Esophagus squamous epithelium (tissue), 5 donors: ENCODE measurements at places on chromosomes 12 and 14. TPM values are rescaled to one million over a fixed set of nuclear protein-coding genes. Genes with fewer than 3 reads are reported as not detected.
A peak's percentile ranks its signal among the peaks of the same experiment; 100 is the strongest.

- H3K27ac ChIP-seq: no peak overlapping the region
- no peak overlapping the region for H3K4me3 ChIP-seq
- no peaks in the 10 kb centered on the region for H3K36me3 ChIP-seq
Measured at GRCh38 chr12:100959481-100959880, 164.9 kb downstream of the ANO4 start.

DNA sequence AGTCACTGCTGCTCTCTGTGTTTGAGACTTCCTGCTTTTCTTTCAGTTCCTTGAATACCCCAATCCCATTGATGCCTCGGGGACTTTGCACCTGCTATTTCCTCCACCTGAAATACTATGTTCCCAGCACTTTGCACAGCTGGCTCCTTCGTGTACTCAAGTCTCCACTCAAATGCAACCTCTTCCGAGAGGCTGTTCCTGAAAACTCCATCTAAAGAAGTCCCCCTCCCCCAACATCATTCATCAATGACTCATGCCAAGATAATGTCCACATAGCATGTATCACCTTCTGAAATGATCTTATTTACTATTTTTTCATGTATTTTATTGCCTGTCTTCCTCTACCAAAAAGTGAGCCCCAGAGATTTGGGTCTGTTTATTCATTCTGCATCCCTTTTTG lies 48.6 kb downstream of the HSPB8 start:
- no peaks in the 10 kb centered on the region for H3K4me1 ChIP-seq
- no peak overlapping the region for H3K27ac ChIP-seq
- DNase-seq: no peak
- H3K4me3 ChIP-seq: no peak overlapping the region
- H3K36me3 ChIP-seq: no peaks in the 10 kb centered on the region
- no peaks in the 10 kb centered on the region for H3K27me3 ChIP-seq

DNA sequence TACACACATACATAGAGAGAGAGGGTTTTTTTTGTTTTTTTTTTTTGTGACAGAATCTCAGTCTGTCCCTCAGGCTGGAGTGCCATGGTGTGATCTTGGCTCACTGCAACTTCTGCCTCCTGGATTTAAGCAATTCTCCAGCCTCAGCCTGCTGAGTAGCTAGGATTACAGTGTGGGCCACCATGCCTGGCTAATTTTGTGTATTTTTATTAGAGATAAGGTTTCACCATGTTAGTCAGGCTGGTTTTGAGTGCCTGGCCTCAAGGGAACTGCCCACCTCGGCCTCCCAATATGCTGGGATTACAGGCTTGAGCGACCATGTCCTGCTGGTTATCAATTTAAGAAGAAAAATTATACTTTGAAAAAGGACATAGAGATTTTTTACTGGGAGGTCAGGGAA lies 710.6 kb downstream of the SLC6A15 start:
- H3K27ac ChIP-seq: no peak overlapping the region
- no peaks in the 10 kb centered on the region for H3K27me3 ChIP-seq
- no peak for DNase-seq
- H3K36me3 ChIP-seq: no peaks in the 10 kb centered on the region
- no peak overlapping the region for H3K4me3 ChIP-seq

GRCh38 chr14:77837926-77838325 lies 38.0 kb downstream of the ADCK1 start:
- H3K36me3 ChIP-seq: peaks cover 11% of the 10 kb centered on the region
- no peak for DNase-seq
- H3K4me3 ChIP-seq: no peak overlapping the region
- no peaks in the 10 kb centered on the region for H3K27me3 ChIP-seq

DNA sequence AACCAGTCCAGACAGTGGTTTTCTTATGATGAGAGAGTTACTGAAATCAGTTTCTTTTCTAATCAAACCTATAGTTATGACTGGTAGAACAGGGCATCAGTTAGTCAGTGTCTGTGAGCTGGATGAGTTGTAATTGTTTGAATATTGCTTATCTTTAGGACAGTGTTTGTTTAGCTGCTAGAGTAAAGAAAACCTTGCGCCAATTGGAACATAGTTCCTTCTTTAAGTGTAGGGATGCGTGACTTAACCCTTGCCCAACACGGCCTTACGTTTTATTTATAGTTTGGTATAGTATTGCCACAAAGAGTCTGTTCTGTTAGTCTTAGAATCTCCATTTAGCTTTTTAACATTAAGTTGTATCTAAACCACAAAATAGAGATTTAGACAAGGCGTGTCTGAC lies 572.6 kb downstream of the SLC16A7 start:
- no peaks in the 10 kb centered on the region for H3K27me3 ChIP-seq
- H3K4me1 ChIP-seq: no peaks in the 10 kb centered on the region
- no peak overlapping the region for H3K27ac ChIP-seq
- H3K4me3 ChIP-seq: no peak overlapping the region

GRCh38 chr12:76127588-76127987 lies 43.1 kb upstream of the NAP1L1 start:
- no peaks in the 10 kb centered on the region for H3K27me3 ChIP-seq
- no peaks in the 10 kb centered on the region for H3K4me1 ChIP-seq
- no peak for DNase-seq
- no peaks in the 10 kb centered on the region for H3K36me3 ChIP-seq
- H3K4me3 ChIP-seq: no peak overlapping the region

DNA sequence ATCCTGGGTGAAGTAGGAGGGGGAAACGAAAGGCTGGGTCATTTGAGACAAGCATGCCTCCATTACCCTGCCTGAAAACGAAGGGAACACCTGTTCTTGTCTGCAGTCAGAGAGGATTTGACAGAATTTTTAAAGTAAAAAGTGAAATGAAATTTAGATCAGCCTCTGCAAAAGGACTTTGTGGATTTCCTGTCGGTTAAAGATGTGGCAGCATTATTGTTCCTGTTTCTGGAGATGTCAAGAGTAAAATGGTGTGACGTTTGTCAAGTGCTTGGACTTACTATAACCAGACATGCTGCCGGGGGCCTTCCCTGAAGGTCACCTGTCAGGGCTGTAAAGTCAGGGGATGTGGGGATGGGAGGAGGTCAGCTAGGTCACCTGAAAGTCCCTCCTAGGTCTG lies 32.0 kb downstream of the NRXN3 start:
- H3K36me3 ChIP-seq: no peaks in the 10 kb centered on the region
- H3K4me3 ChIP-seq: no peak overlapping the region
- no peaks in the 10 kb centered on the region for H3K4me1 ChIP-seq
- H3K27me3 ChIP-seq: no peaks in the 10 kb centered on the region
- H3K27ac ChIP-seq: no peak overlapping the region

GRCh38 chr14:37595809-37596621 lies 586 bp downstream of the TTC6 start:
- H3K4me1 ChIP-seq: peaks cover 32% of the 10 kb centered on the region
- no peak for DNase-seq
- peak overlapping the region; percentile 89 for H3K27ac ChIP-seq
- H3K27me3 ChIP-seq: peaks cover 99% of the 10 kb centered on the region
- H3K4me3 ChIP-seq: peak overlapping the region; percentile 58

- H3K4me3 ChIP-seq: no peak overlapping the region
- no peaks in the 10 kb centered on the region for H3K36me3 ChIP-seq
- DNase-seq: no peak
- no peaks in the 10 kb centered on the region for H3K27me3 ChIP-seq
- H3K27ac ChIP-seq: no peak overlapping the region
- no peaks in the 10 kb centered on the region for H3K4me1 ChIP-seq
Measured at GRCh38 chr12:77407931-77408330, 342.6 kb upstream of the E2F7 start.

GRCh38 chr12:41339784-41340183 lies 151.7 kb downstream of the PDZRN4 start:
- no peaks in the 10 kb centered on the region for H3K27me3 ChIP-seq
- no peak overlapping the region for H3K27ac ChIP-seq
- DNase-seq: no peak
- no peaks in the 10 kb centered on the region for H3K36me3 ChIP-seq

GRCh38 chr14:103284574-103285467 lies 49.2 kb upstream of the EIF5 start:
- no peak for DNase-seq
- H3K27me3 ChIP-seq: no peaks in the 10 kb centered on the region
- no peaks in the 10 kb centered on the region for H3K36me3 ChIP-seq
- no peak overlapping the region for H3K4me3 ChIP-seq
- H3K27ac ChIP-seq: no peak overlapping the region

DNA sequence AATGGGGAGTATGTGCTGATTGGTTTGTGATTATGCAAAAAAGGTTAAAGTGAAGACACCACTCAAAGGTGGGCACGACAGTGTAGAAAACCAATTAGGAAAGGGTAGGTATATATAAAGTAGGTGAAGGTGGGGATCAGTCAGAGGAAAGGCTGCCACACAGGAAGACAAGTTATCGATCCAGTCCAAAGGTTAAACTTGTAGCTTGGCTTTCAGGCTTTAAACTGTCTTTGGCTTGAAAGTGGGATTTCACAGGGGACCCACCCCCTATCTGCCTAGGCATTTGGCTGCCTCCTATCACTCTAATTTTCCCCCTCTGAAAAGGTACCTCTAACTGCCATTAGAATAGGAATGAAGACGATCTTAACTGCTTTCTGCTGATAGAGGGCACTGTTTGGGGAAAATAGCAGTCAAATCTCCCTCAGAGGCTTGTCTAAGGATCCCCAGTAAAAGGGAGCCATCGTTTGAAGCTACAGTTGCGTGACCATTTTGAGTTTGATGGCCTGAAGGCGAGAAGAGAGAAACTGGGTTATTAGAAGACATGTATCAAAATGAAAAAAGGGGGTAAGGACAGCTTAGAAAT lies 250.2 kb downstream of the GPHN start:
- H3K36me3 ChIP-seq: no peaks in the 10 kb centered on the region
- no peak overlapping the region for H3K4me3 ChIP-seq
- no peaks in the 10 kb centered on the region for H3K27me3 ChIP-seq
- no peak for DNase-seq

- H3K27ac ChIP-seq: peak overlapping the region; percentile 62
- no peak for DNase-seq
- H3K27me3 ChIP-seq: no peaks in the 10 kb centered on the region
- no peaks in the 10 kb centered on the region for H3K36me3 ChIP-seq
- H3K4me1 ChIP-seq: peaks cover 27% of the 10 kb centered on the region
Measured at GRCh38 chr12:52370926-52371608, 3.8 kb upstream of the KRT85 start.

DNA sequence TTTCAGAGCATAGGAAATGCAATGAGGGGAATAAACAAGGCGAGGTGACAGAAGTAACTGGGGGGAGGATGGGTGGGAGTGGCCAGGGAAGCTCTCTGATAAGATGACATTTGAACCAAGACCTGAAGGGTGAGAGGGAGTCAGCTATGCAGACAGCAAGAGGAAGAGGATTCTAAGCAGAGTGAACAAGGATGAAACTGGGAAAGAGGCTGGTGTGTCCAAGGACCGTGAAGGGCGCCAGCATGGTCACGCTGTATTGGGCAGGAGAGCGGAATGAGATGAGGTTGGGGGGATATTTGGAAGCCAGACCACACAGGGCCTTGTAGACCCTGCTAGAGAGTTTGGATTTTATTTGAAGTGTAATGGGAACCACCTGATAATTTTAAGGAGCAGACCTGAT lies 10.5 kb upstream of the PPP1R1A start:
- H3K36me3 ChIP-seq: no peaks in the 10 kb centered on the region
- H3K4me3 ChIP-seq: no peak overlapping the region
- no peak overlapping the region for H3K27ac ChIP-seq
- no peaks in the 10 kb centered on the region for H3K4me1 ChIP-seq
- DNase-seq: no peak
- peaks cover 4% of the 10 kb centered on the region for H3K27me3 ChIP-seq

GRCh38 chr12:56377310-56377988 lies 14.8 kb upstream of the APOF start:
- H3K36me3 ChIP-seq: no peaks in the 10 kb centered on the region
- no peaks in the 10 kb centered on the region for H3K4me1 ChIP-seq

DNA sequence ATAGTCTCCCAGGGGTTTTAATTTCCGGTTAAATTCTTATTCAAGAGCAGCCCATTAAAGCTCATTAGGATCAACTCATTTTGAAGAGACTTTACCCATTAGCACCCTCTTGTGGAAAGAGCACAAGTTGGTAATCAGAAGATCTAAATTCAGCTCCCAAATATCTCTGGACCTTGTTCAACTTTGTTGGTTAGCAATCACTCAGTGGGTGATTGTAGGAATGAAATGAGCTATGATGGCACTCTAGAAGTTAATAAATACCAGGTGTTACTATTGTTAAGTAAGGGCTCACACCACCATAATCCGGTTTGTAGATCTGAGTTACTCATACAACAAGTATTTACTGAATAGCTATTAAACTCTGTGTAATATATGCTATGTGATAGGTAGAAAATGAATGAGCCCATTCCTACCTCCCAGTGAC lies 42.9 kb downstream of the TRIP11 start:
- H3K36me3 ChIP-seq: peaks cover 13% of the 10 kb centered on the region
- H3K4me3 ChIP-seq: no peak overlapping the region
- no peak for DNase-seq
- H3K27ac ChIP-seq: no peak overlapping the region
- H3K27me3 ChIP-seq: no peaks in the 10 kb centered on the region

- no peak for DNase-seq
- H3K4me1 ChIP-seq: no peaks in the 10 kb centered on the region
- no peak overlapping the region for H3K4me3 ChIP-seq
- no peaks in the 10 kb centered on the region for H3K27me3 ChIP-seq
- H3K36me3 ChIP-seq: no peaks in the 10 kb centered on the region
Measured at GRCh38 chr12:101117842-101118241, 92.2 kb downstream of the SLC5A8 start.

DNA sequence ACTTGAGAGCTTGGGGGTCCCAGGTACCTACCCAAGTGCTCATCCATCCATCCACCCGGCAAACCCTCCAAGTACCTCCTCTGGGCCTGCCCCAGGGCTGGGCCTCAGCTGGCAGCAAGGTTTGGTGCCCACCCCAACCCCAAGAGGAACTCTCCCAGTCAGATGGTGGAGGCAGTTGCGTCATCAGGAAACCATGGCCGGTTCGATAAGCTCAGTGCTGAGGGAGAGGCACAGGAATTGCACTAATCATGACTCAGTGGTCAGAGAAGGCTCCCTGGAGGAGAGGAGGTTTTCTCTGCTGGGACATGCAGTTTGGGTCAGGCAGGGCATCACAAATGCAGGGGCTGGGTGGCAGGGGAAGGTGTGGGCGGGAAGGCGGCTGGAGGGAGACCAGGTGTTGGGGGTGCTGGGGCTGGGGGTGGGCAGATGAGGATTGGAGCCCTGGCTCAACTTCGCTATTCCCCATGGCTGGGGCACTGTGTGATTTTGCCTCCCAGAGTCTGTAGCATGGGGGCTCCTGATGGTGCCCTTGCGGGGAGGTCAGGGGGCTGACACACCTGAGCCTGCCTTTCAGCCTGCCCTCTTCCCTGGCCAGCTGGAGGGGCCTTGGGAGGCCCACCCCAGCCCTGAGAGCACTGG lies 32.2 kb downstream of the SH2B3 start:
- peak overlapping the region; percentile 40 for H3K27ac ChIP-seq
- H3K4me1 ChIP-seq: peaks cover 17% of the 10 kb centered on the region
- no peaks in the 10 kb centered on the region for H3K36me3 ChIP-seq
- H3K27me3 ChIP-seq: no peaks in the 10 kb centered on the region

The KLRB1 gene
- 0.97 TPM for total RNA-seq

The KLHL33 gene
- total RNA-seq: 0.57 TPM

The CRADD gene
- 22.9 TPM for total RNA-seq

The CISTR gene
- not detected for total RNA-seq

The SLC17A8 gene
- not detected for total RNA-seq

The DHRS1 gene
- total RNA-seq: 116 TPM

The PPP1CC gene
- total RNA-seq: 116 TPM

The MYO1H gene
- not detected for total RNA-seq

The C12orf50 gene
- not detected for total RNA-seq

The OTOGL gene
- 0.57 TPM for total RNA-seq

The TSPAN8 gene
- not detected for total RNA-seq

The BAG5 gene
- total RNA-seq: 32.4 TPM

The ALDH2 gene
- 169 TPM for total RNA-seq
